GM20000 (cell line): ENCODE measurements at places on chromosomes 5 and 9.

DNA sequence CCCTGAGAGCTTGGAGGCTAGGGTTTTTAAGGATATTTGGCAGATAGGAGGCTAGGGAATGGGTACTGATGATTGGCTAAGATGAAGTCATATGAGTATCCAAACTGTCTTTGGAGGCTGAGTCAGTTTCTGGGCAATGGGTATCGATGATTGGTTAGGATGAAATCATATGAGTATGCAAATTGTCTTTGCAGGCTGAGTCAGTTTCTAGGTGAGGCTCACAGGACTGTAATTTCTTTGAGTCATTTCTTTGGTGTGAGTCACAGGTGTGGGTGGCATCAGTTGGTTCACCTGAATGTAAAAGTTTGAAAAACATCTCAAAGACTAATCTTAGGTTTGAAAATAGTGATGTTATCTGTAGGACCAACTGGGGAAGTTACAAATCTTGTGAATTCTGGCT is 1068.0 kb downstream of the NR2F1-AS1 start:
- DNase-seq, result no peak

DNA sequence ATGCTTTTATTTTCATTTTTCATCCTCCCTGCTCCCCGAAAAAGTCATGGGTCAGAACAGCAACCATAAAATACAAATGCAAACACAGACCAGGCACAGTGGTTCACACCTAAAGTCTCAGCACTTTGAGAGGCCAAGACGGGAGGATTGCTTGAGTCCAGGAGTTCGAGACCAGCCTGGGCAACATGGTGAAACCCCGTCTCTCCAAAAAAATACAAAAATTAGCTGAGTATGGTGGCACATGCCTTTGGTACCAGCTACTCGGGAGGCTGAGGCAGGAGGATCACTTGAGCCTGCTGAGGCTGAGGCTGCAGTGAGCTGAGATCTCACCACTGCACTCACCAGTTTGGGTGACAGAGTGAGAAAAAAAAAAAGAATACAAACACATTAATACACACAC is 60.3 kb downstream of the ARHGEF37 start:
- DNase-seq, result no peak

DNA sequence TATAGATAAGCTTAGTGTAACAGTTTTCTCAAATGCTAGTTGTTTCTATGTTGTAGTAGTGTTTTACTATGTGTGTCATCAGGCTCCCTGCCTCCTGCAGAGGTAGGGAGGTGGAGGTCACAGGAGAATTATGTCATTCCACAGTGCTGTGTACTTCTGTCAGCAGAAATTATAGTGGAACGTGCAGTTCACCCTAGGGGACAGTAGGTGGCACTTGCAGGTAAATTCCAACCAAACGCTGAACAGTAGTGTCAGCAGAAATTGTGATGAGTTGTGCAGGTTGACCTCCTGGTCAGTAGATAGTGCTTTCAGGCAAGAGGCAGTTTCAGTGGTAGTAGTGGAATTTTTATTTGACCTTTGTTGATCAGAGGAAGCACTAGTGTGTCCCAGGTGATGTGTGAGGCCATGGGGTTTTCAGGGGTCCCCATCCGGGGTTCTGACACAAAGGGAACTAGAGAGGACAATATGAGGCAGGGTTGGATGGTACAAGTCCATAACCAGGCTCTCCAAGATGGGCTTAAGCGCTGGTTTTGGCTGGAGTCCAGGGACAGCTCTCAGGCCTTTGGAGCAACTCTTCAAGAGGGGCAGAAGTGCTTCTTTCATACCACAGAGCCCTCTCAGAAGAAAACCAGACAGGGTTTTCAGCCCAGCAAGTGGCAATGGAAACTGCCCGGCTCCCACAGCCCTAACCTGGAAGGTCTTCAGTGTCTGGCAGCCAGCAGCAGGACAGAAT is 402.9 kb downstream of the CYLC2 start:
- DNase-seq, result peak; percentile 26

DNA sequence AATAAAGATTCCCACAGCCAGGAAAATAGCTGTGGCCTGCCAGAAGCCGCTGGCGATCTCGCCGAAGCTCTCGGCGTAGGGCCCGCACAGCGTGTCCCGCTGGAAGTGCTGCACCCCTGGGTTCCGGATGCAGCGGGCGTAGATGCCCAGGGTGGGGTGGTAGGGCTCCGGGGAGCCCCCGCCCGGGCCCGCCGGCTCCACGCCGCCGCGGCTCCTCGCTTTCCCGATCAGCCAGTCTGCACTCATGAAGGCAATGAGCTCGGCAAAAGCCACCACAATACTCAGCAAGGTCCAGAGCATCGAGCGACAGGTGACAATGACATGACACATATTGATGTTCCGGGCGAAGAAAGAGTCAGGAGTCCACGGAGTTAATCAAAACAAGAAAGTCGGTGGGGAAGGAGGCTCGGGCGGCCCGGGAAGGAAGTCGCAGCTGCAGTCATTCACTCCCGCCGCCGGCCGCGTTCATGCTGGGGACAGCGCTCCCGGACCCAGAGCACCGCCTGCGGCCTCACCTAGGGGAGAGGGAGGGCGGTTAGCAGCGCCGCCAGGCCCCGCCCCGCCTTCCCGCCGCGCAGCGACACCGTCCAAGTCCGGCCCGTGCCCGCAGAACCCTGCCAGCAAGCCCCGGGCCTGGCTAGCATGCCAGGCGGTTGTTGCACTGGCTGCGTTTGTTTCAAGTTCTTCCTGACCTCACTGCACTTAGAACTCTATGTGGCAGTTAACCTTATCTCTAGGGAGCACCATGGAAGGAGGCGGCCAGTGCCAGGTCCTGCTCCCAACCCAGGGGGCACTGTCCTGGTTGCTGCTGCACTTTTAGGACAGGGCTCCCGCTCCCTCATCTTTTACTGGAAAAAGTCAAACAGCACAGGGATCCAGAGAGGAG is 138.4 kb downstream of the LHFPL2 start:
- DNase-seq, result peak; percentile 79

- DNase-seq, result no peak
These were observed 239.9 kb upstream of the SMARCA2 start for GRCh38 chr9:1775230-1775629.

- DNase-seq, result no peak
These were observed 1126.4 kb upstream of the C9orf72 start for GRCh38 chr9:28699632-28700031.

GRCh38 chr9:95104980-95105379 is 212.5 kb downstream of the FANCC start:
- DNase-seq, result no peak

GRCh38 chr5:36653044-36653705 is 46.8 kb downstream of the SLC1A3 start:
- no peak for DNase-seq

DNA sequence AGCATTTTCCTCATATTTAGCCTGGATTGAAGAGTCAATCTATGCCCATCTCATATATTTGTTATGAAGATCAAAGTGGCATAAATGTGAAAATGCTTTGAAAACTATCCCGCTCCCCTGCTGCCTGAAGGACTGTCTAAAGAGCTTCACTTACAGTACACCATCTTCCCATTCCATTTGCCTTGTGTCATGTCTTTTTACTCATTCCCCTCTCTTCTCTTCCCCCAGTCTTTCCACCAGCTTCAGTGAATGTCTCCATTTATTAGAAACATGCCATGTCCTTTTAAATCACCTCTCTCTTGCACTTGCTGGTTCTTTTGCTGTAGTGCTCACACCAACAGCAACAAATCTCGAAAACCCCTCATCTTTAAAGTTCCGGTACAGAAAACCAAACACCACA is 192.7 kb upstream of the SGCD start:
- no peak for DNase-seq

DNA sequence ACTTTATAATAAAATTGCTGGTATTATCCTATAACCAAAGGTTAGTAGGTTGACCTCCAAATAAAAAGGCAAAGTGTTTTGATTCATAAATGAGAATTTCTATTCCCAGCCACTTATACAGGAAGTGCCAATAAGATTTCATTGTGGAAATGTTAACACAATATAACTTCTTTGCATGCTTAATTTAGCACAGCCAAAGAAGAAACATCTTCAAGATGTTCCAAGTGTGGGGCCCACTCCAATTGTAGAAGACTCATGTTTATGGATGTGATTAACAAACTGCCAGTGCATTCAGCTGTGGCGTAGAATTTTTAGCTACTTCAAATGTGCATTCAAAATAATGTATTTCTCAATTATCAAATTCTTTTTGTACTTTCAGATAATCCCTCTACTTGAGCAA is 402.3 kb downstream of the DEPDC1B start:
- DNase-seq, result no peak

DNA sequence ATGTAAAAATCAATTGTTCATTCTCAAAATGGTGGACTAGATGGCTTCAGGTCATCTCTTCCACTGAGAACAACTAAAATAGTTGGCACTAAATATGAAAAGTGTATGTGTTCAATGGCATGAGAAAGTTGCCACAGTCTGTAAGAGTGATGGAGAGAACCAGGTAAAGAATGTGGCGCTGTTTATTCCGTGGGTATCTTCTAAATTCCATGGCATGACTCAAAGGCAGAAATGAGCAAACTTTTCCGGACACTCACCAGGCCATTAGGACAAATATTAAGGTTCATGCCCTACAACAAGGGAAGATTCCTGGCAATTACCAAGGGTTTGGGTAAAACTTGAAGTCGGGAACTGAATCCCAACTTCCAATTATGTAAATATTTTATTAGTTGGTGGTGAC is 825.4 kb upstream of the CDH6 start:
- DNase-seq, result no peak

GRCh38 chr5:167837127-167837526 is 454.3 kb upstream of the WWC1 start:
- DNase-seq, result no peak

GRCh38 chr5:43141211-43141610 is 20.5 kb downstream of the ZNF131 start:
- DNase-seq, result no peak
